ENCODE measurements at places on chromosomes 3 and 15.

- no peak overlapping the region for H3K4me3 ChIP-seq
- no peaks in the 10 kb centered on the region for H3K36me3 ChIP-seq
- 0 out of 2 replicates have a peak, but pooled peaks cover 5% of the 10 kb centered on the region for H3K4me1 ChIP-seq
- no peaks in the 10 kb centered on the region for H3K27me3 ChIP-seq
- DNase-seq = no peak
- H3K27ac ChIP-seq = no peak overlapping the region
These were observed 127.9 kb downstream of the TUSC7 start for GRCh38 chr3:116837483-116837882.

DNA sequence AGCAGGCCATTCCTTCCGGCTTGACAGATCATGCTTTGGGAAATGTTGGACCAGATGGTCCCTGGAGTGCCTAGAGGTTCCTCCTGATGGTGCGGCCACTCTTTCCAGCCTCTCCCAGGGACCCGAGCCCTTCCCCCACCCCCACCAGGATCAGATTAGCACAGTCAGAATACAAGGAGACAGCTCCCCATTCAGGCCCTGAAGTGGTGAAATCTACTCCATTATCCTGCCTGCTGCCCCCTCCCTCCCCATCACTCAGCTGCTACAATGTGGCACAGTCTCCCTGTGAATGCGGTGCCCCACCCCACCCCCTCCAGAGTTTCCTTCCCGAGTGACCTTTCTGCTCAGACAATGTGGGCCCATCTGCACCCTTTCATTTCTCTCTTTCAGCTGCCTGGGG lies 29.4 kb downstream of the RNU5B-1 start:
- no peak overlapping the region for H3K4me3 ChIP-seq
- H3K36me3 ChIP-seq = 0 out of 2 replicates have a peak, but pooled peaks cover 8% of the 10 kb centered on the region
- no peaks in the 10 kb centered on the region for H3K27me3 ChIP-seq
- DNase-seq = no peak

DNA sequence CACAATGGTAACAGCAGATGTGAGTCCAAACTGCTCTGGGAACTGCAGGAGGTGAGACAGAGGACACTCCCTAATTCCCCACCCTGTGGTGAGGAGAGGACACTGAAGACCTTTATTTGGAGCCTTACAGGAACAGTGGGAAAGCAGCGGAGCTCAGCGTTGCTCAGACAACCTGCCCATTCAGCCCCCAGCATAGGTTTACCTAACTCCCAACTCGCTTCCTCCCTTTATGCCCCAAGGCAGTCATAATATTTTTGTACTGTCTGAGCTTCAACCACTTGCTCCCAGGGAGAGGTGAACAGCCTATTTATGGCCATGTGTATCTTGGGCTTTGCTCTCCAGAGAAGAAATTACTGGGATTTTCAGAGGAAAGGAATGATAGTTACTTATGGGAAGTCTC lies 34.1 kb downstream of the SHC4 start:
- H3K27me3 ChIP-seq = no peaks in the 10 kb centered on the region
- no peak for DNase-seq
- H3K27ac ChIP-seq = no peak overlapping the region
- H3K4me1 ChIP-seq = no peaks in the 10 kb centered on the region
- no peak overlapping the region for H3K4me3 ChIP-seq

GRCh38 chr3:13689373-13690260 lies 140.7 kb downstream of the FBLN2 start:
- H3K4me1 ChIP-seq = peaks cover 5% of the 10 kb centered on the region
- H3K27ac ChIP-seq = no peak overlapping the region
- H3K27me3 ChIP-seq = peaks cover 2% of the 10 kb centered on the region
- no peak for DNase-seq
- H3K36me3 ChIP-seq = no peaks in the 10 kb centered on the region

DNA sequence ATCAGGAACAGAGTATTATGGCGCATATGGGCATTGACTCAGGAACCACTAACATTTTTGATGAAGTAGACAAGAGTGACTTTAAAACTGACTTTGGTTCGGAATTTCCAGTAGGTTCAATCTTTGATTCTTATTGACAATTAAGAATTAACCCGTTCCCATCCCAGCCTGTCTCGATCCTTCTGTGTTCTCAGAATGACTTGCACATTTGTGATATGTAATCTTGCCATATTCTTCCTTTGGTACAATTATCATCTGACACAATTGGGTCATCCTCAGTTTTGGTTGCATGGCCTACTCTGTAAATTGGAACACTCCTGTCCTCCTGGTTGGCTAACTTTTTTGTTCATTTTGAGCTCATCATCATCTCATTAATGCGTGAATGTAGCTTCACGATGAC lies 10.5 kb downstream of the GPR171 start:
- no peaks in the 10 kb centered on the region for H3K27me3 ChIP-seq
- peaks cover 11% of the 10 kb centered on the region for H3K36me3 ChIP-seq
- no peak for DNase-seq

DNA sequence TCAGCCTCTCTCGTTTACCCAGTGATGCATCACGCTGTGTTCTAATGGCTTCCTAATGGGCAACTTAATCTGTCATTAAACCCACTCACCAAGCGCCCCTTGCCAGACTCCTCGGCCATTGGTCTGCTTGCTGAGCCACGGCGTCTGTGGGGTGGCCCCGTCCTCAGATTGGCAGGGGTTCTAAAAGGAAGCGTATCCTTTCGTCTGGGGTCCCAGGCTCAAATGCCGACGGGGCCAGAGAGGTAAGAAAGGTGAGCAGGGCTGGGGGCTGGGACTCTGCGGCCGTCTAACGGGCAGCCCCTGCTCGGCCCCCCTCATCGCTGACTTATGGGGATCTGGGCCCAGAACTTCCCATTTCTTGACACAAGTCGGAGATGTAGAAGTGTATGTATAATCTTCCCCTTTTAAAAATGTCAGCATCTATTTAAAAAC lies 315.1 kb upstream of the PROK2 start:
- H3K27ac ChIP-seq = no peak overlapping the region
- H3K4me1 ChIP-seq = 0 out of 2 replicates have a peak, but pooled peaks cover 2% of the 10 kb centered on the region
- H3K4me3 ChIP-seq = peak overlapping the region; percentile 65
- no peak for DNase-seq
- H3K36me3 ChIP-seq = no peaks in the 10 kb centered on the region
- H3K27me3 ChIP-seq = peaks cover 6% of the 10 kb centered on the region

DNA sequence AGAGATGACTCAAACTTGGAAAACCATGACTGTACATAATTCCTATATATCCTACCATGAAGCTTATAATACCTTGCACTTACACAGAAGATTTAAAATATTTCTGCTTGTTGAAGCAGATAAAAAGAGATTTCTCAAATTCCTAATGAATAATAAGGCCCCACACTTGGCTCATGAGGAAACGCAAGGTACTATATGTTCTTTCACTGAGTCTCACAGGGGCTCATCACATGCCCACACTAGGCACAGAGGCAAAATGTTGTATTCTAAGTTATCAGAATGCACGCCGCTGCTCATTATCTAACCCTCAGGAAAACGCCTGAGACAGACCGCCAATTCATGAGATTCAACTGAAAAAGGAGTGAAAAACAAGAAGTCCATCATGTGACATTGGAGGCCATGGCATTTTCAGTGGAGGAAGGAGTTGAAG lies 5.6 kb downstream of the MYO1E start:
- H3K4me3 ChIP-seq = no peak overlapping the region
- no peaks in the 10 kb centered on the region for H3K27me3 ChIP-seq
- H3K27ac ChIP-seq = no peak overlapping the region

DNA sequence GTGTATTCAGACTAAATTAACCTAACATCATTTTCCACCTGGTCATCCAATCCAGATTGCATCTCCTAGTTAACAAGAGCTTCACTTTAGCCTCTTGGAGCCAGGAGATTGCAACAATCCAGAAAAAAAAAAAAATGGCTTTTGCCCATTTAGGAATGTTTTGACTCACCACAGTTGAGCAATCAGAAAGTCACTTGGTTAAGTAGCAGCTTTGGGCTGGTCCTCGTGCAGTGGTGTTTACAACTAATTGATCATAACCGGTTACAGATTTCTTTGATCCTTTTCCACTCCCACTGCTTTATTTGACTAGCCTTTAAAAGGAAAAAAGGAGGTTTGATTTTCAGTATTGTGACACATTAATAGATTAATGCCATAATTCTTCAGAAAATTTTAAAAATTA lies 688.8 kb upstream of the CCDC54 start:
- no peaks in the 10 kb centered on the region for H3K36me3 ChIP-seq
- DNase-seq = no peak
- H3K27ac ChIP-seq = no peak overlapping the region
- no peaks in the 10 kb centered on the region for H3K4me1 ChIP-seq
- no peaks in the 10 kb centered on the region for H3K27me3 ChIP-seq

DNA sequence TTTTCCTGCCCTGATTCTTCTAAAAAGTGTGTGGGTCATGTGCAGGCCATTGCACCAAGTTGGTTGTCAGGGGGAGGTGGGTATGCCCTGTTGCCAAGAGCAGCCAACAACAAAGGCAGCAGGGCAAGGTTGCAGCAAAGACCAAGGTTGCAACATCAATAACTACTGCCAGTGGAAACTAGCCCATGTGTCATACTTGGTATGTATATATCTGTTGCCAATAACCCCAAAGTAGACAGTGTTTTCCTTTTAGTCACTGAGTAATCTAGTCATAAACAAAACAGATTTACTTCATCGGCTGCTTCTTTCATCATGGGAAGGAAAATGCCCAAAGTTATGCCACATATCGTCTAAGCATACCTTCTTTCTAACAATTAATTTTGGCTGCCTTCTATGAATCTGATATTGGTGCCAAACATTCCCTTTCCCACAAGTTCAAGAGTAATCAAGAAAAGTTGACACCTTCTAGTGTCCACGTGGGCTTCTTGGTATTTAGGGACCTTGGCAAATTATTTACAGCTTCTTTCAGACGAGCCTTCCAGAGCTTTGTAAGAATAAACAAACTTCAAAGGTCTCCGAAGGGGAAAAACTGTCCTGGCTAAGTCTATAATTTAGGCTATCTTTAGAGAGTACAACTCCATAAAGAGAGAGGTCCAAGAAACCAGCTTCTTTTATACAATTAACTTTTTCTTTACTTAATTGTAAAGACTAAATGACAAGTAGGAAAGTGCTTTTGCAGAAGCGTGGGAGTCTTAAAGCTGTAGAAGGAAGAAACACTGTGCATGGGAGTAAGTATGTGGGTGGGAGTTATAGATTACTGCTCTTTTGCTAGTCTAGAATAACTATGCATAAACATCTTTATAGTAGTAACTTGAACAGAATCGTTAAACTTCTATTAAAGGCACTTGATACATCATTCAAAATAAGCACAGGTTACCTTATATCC lies 10.0 kb upstream of the MBNL1 start:
- no peaks in the 10 kb centered on the region for H3K27me3 ChIP-seq
- no peaks in the 10 kb centered on the region for H3K4me1 ChIP-seq
- no peaks in the 10 kb centered on the region for H3K36me3 ChIP-seq
- H3K27ac ChIP-seq = no peak overlapping the region

DNA sequence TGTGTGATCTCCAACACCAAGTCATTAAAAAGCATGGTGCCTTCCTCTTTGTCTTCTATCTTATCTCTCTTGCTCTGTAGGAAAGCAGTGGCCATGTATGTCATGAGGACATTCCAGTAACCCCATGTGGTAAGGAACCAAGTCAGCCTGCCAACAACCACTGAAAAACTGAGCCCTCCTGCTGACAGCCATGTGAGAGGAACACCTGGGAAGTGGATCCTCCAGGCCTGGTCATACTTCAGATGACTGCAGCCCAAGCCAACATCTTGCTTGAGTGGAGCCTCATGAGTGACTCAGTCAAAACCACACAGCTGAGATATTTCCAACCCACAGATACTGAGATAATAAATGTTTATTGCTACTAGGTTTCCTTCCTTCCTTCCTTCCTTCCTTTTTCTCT lies 597.3 kb downstream of the ZIC1 start:
- no peaks in the 10 kb centered on the region for H3K36me3 ChIP-seq
- no peak for DNase-seq
- H3K4me3 ChIP-seq = no peak overlapping the region
- H3K27ac ChIP-seq = no peak overlapping the region

GRCh38 chr3:56188201-56188600 lies 280.1 kb downstream of the ERC2 start:
- H3K4me1 ChIP-seq = no peaks in the 10 kb centered on the region
- no peaks in the 10 kb centered on the region for H3K27me3 ChIP-seq
- no peaks in the 10 kb centered on the region for H3K36me3 ChIP-seq
- H3K27ac ChIP-seq = no peak overlapping the region
- DNase-seq = no peak
- no peak overlapping the region for H3K4me3 ChIP-seq

- no peak overlapping the region for H3K27ac ChIP-seq
- no peak overlapping the region for H3K4me3 ChIP-seq
- no peak for DNase-seq
- no peaks in the 10 kb centered on the region for H3K27me3 ChIP-seq
- H3K4me1 ChIP-seq = peaks cover 4% of the 10 kb centered on the region
- no peaks in the 10 kb centered on the region for H3K36me3 ChIP-seq
These were observed 203.2 kb upstream of the ADAMTS9 start for GRCh38 chr3:64891021-64891420.

GRCh38 chr3:50248387-50248786 lies 12.4 kb downstream of the GNAI2 start:
- H3K4me3 ChIP-seq = no peak overlapping the region
- no peak for DNase-seq
- H3K4me1 ChIP-seq = peaks cover 21% of the 10 kb centered on the region
- H3K36me3 ChIP-seq = peaks cover 2% of the 10 kb centered on the region
- H3K27me3 ChIP-seq = no peaks in the 10 kb centered on the region

DNA sequence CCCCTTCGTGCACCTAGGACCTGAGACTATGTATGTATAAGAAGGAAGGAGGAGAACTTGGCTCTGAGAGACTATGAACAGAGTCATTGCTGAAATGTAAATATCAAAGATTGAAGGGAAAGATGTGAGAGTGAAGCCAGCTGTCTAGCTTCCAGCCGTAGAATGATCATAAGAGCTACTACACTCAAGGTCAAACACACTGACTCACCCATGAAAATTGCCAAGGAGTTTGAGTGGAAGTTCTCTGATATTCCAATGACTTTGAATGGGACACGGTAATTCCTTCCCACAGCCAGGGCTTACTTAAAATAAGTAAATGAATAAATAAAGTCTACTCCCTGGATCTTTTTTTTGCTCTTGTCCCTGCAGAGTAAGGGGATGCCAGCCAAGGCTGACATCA lies 398.9 kb upstream of the TPRG1 start:
- H3K36me3 ChIP-seq = no peaks in the 10 kb centered on the region
- DNase-seq = no peak
- no peaks in the 10 kb centered on the region for H3K27me3 ChIP-seq
- no peaks in the 10 kb centered on the region for H3K4me1 ChIP-seq
- H3K4me3 ChIP-seq = no peak overlapping the region

- H3K4me3 ChIP-seq = no peak overlapping the region
- no peak for DNase-seq
- no peak overlapping the region for H3K27ac ChIP-seq
- no peaks in the 10 kb centered on the region for H3K27me3 ChIP-seq
- no peaks in the 10 kb centered on the region for H3K4me1 ChIP-seq
- no peaks in the 10 kb centered on the region for H3K36me3 ChIP-seq
These were observed 57.6 kb downstream of the SSR3 start for GRCh38 chr3:156497326-156497725.

DNA sequence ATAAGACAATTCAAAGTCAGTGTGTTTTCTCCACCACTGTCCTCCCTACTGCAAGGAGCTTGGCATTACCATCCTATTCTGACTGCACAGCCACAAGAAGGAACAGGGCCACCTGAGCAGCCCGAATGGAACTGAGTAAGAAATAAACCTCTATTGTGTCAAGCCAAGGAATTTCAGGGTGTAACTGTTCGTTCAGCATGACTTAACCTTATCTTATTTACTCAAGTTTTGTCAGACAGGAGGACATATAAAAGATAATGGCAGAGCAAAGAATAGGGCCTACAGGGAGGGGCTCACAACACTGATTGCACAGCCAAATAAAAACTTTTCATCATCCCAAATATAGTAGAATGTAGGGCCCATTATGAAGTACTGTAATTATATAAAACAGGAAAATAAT lies 236.1 kb downstream of the NEK10 start:
- no peaks in the 10 kb centered on the region for H3K4me1 ChIP-seq
- H3K27me3 ChIP-seq = no peaks in the 10 kb centered on the region
- H3K36me3 ChIP-seq = no peaks in the 10 kb centered on the region
- no peak for DNase-seq

Measured in H1 (cell line).